Activated CD8-positive, alpha-beta memory T cell treated with anti-CD3 and anti-CD28 coated beads for 4 hours (primary cell): ENCODE measurements at places on chromosomes 6 and 20.

DNA sequence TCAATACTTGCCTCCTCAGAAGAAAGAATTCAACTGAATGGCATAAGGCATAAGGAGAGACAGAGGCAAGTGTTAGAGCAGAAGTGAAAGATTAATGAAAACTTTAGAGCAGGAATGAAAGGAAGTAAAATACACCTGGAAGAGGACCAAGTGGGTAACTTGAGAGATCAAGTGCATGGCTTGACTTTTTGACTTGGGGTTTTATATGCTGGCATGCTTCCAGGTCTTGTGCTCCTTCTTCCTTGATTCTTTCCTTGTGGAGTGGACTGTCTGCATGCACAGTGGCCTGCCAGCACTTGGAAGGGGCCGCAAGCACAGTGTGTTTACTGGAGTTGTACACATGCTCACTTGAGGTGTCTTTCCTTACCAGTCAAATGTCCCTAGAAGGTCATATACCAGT lies 222.1 kb upstream of the UFL1 start:
- no peak for DNase-seq

DNA sequence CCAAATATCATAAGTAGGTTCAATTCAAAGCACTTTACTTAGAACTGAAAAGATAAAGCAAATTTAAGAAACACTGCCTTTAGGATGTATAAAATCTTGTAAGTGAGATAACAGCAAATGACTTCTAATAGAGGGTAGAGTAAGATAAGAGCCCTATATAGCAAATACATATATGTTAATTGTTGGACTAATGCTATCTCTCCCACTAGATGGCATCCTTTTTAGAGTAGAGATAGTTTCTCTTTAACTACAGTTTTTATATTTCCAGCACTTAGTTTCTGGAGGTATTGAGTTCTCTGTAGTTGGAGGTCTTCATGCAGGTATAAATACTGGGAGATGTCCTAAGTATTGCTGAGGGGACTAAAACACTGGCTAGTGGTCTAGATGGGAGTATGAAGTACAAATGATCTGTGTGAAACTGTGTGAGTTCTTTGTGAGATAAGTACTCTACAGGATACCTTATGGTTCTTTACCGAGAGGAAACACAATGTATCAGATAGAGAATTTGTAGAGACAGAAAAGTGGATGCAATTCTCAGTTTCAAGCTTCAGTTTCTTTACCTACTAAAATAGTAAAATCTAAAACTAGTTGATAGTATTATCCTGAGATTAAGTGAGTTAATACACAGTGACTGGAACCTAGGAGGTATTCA lies 399.3 kb downstream of the KHDRBS2 start:
- DNase-seq, result no peak

- DNase-seq, result no peak
These were observed 167.9 kb downstream of the PLCB1 start for GRCh38 chr20:8299921-8300320.

- DNase-seq, result no peak
These were observed 39.2 kb downstream of the ANKS1A start for GRCh38 chr6:34928220-34928619.

- DNase-seq, result no peak
These were observed 13.9 kb upstream of the VAPB start for GRCh38 chr20:58374906-58375758.

- no peak for DNase-seq
These were observed 97.0 kb downstream of the TSHZ2 start for GRCh38 chr20:53069132-53069531.

- peak; percentile 35 for DNase-seq
These were observed 23.7 kb downstream of the ZNF311 start for GRCh38 chr6:28981431-28981832.

DNA sequence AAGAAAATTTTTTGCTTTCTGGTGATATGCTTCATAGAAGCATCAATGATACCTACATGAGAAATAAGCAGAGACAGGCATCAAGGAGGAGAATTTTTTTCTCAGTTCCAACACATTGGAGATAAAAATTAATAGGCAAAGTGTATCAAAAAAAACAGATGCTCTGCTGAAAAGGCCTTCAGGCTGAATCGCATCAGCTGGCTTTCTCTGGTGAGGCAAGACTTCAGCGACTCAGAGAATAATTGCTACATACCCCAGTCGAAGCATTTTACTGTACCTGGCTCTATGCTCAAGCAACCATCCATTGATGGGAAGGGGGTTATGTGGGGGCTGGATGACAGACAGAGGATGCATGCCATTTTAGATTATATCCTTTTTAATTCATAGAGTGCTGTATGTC lies 415.1 kb downstream of the TFAP2A start:
- DNase-seq, result no peak

DNA sequence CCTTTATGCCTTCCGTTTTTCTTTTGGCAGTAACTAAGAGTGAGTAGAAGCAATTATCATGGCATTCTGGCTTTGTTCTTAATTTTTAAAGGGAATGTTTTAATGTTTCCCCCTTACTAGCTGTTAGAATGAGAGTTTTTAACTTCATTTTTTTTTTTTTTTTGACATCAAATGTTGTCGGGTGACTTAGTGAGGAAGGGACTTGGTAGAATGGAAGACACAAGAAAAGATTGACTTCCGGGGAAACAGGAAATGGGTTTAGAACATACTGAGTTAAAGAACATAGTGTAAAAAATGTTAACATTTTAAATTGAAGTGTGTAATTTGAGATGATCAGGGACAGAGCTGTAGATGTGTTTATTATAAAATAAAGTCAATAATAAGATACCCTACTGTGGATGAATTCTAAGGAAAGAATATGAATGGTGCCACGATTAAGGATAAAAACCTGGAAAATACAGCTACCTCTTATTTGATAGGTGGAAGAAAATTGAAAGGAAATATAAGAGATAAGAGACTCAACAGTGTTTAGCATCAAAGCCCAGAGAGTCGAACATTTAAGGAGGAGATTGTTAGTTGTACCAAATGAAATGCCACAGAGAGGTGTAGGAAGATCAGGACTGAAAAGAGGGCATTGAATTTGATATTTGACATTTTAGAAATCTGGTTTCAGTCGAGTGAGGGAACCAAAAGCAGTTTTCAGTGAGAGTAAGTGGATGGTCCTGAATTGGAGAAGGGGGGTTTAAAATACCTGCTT lies 9.4 kb downstream of the HSF2 start:
- no peak for DNase-seq

DNA sequence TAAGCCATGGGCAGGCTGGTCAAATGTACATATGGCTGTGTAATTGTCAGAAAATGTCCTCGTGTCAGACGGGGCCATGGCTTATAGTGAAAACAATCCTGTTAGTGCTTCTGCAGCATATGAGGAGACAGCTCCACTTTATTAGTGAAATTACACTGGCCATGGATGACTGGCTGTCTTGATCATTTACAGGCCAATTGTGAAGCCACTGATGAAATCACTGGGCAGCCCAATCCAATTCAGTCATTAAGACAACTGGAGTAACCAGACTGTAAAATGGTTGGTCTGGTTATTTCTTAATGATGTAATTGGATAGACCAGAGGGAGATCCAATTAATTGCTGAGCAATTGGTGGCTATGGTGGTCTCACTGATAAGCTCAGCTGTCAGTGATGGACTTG lies 749.5 kb downstream of the KIF16B start:
- no peak for DNase-seq

DNA sequence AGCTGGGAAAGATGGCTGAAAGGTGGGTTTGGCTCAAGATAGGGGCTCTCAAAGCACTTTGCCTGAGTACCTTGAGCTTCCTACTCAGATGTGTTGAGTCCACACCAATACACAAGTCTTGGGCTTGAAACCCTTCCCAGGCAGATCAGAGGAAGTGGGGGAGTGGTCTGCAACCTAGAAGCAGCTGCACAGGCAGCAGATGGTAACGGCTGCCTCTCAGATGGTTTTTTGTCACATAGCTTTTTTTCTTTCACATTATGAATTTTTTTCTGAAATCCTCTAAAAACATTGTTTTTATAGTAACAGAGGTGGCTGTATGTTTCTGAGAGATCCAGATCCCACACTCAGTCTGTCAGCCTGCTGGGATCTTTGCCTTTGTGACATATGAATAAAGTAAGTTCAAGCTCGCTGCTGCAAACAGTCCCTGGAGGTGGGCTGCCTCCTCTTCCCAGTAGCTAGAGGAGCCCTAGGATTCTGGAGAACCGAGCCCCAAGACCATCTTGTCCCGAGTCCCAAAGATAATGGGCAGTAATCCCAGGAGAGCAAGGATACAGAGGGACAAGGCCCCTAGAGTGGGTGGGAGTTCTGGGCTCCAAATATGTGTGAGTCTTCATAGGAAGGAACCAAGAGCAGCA lies 97.1 kb upstream of the TOP1 start:
- no peak for DNase-seq

DNA sequence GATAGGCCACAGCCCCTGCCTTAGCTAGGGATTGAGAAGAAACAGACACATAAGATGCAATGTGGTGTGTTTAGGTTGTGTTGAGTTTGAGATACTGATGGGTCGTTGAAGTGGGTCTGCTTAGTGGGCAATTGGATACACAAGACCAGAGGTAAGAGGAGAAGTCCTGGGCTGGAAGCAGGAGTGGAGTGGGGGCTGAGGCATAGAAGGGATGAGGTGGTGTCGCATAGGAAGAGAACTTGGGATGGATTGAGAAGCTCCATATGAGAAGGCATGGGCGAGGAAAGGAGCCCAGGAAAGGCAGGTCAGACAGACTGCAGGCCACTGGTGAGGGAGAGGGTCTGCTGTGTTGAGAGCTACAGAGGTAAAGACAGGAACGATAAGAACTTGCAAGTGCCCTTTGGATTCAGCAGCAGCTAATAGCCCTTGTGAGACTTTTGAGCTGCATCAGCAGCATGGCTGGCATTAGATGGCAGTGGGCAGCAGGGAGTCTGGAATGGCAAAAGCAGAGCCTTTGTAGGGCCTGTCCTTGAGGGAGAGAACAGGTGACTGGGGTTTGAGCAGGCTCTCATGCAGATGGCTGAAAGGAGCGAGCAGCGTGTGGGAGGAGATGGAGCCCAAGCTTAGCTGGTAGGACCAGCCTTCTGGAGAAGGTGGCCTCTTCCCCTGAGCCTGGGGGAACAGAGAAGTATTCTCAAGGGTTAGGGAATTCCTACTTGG lies 33.2 kb downstream of the PLCG1 start:
- DNase-seq, result no peak

- no peak for DNase-seq
These were observed 411.7 kb upstream of the SOX4 start for GRCh38 chr6:21181866-21182265.

GRCh38 chr20:5113615-5113986 lies 6.2 kb downstream of the PCNA start:
- no peak for DNase-seq

- DNase-seq, result no peak
These were observed 101.4 kb upstream of the BEND6 start for GRCh38 chr6:56853541-56853940.

GRCh38 chr6:144417681-144418080 lies 132.5 kb downstream of the UTRN start:
- no peak for DNase-seq

DNA sequence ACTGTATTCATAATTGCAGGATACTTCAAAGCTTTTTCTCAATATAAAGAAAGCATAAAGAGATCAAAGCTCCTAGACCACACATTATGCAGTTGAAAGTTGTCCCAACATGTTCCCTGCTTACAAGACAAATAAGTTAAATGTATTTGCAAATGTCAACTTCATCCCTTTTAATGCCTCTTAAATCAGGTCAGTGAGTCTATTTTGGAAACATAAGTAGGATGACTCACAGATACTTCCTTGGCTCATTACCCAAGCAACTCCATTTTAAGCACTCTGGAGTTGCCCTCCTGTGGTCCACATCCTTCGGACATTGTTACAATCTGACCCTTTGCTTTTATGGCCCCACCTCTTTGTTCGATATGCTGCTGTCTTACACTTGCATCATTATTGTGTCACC lies 162.0 kb downstream of the FAXC start:
- DNase-seq, result no peak

GRCh38 chr6:105645958-105646357 lies 243.1 kb upstream of the PREP start:
- no peak for DNase-seq

DNA sequence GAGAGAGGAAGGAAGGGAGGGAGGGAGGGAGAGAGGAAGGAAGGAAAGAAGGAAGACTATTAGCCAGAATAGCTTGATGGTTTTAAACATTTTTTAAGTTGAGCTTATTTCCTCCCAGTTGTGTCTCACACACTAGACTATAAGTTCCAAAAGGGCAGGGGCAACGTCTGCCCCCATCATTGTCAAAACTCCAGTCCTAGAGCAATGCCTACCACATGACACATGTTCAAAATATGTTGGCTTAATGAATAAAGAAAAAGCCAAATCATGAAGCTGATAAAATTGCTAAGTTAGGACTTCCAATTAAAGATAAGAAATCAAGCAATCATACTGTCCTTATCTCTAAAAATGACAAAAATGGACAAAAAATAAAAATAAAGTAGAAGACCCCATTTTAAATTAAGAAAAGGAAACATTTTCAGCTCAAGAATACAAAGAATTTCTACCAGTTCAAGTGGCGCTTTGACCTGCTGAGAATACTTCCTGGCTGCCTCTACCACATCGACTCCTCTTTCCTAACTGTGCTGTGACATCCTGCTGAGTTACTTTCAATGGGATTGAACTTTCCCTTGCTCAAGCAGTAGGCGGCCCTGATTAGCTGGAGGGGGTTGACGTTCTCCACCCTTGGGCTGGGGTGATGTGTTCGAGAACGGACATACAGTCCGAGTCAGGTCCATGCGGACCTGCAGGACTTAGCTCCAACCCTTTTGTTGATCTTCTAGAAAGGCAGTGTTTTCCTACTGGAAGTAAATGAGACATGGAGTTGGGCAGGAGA lies 283.9 kb upstream of the FOXQ1 start:
- no peak for DNase-seq

GRCh38 chr20:48278961-48279481 lies 493.7 kb upstream of the SULF2 start:
- DNase-seq, result no peak

DNA sequence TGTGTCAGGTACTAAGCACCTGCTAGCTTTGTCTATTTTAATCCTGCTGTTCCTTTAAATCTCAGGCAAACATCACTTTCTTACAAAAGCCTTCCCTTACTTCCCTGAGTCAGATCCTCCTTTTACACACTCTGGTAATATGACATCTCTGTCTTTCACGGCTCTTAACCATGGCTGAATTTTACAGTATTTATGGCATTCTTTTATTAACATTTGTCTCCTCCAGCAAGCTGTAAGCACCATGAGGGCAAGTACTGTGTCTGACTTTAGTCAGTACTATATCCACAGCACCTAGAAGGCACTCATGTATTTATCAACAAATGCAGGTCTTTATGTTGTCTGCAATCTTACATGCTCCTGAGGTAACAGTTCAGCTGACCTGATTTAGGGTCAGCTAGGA lies 33.7 kb upstream of the HBS1L start:
- DNase-seq, result no peak

DNA sequence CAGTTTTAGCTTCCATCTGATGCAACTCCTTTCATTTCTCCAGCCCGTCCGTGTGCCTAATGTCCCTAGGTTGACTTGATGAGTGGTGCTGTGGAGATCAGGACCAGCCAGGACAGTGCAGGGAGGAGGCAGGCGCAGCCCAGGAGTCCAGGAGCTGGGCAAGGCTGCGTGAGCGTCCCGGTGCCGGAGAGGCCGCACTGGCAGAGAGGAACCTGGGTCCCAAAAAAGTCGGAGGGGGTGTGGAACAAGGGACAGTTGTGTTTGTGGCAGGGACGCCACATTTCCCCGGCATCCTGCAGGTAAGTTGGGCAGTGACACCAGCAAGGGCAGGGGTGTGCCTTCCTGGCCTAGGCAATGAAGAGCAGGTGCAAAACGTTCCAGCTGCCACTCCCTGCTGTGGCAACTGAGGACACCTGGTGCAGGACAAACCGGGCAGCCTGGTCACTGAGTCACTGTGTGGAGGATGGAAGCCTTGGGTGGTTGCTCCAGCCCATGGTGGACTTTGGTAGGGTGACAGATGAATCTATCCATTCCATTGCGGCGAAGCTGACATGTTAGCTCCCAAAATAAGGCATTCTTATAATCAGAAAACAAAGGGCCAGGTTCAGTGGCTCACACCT lies 53.2 kb downstream of the RAMACL start:
- DNase-seq, result no peak
